ENCODE measurements at places on chromosomes 4 and X.
A peak's percentile ranks its signal among the peaks of the same experiment; 100 is the strongest.

DNA sequence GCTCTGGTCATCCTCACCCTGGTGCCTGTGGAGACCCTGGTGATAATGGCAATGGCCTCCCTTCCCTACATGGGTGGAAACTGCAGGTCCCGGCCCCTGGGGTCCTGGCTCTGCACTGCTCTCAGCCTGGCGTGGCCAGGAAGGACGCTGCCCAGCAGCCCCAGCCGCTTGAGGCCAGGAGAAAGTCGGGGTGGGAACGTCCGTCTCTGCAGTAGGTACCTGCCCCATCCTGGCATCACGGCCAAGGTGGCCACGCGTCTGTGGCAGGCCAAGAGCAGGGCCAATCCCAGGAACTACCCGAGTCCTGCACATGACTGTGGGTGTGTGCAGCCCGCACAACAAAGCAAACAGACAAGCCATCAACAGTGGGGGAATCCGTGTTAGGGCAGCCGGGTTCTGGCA lies 33.8 kb downstream of the FGFRL1 start:
- DNase-seq = no peak

DNA sequence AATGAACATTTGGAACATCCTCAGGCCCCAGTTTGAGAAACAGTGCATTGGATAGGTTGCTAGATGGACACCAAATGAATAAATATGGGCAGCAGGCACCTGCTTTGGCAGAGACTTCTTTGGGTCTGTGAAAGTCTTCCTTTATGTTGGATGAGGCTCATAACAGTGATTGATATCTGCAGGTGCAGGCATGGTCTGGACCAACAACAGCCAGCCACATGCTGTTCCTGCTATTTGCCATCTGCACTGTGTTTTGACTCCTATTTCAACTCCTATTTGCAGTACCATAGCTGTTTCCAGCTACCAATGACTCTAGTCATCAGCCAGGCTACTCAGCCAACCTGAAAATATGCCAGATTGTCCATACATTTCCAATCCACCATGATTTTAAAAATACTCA lies 60.9 kb downstream of the ANAPC4 start:
- DNase-seq = no peak

DNA sequence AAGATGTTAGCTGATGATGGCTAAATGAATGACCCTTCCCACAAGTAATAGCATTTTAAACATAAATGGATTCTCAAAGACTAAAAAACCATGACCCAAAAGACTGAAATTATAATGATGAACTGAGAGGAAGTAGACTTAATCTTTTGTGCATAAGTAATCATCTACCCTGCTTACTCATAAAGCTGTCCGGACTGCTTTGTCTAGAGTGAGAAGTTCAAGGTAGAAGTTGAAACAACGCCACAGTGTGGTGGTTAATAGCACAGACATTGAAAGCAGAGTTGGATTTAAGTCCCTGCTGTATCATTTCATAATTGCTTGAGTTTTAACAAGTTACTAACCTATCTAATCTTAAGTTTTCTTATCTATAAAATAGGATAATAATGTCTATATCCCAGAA lies 346.6 kb downstream of the CENPC start:
- DNase-seq = no peak

DNA sequence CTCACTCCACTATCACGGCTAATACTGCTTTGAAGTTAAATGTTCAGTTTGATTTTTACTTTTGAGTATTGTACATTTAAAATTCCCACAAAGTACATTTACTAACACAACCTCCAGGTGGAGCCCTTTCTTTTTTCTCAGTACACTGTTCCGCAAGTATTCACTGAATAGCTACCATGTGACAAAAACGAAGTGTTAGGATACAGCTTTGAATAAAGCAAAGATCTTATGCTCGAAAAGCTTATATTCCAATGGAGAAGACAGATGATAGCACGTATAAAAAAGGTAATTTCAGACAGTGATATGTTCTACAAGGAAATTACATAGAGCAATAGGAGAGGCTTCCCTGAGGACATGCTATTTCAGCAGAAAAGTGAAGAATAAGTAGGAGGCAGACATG lies 60.7 kb upstream of the ABCG2 start:
- DNase-seq = no peak

- no peak for DNase-seq
Measured at GRCh38 chr4:187094144-187094543, 370.5 kb upstream of the FAT1 start.

DNA sequence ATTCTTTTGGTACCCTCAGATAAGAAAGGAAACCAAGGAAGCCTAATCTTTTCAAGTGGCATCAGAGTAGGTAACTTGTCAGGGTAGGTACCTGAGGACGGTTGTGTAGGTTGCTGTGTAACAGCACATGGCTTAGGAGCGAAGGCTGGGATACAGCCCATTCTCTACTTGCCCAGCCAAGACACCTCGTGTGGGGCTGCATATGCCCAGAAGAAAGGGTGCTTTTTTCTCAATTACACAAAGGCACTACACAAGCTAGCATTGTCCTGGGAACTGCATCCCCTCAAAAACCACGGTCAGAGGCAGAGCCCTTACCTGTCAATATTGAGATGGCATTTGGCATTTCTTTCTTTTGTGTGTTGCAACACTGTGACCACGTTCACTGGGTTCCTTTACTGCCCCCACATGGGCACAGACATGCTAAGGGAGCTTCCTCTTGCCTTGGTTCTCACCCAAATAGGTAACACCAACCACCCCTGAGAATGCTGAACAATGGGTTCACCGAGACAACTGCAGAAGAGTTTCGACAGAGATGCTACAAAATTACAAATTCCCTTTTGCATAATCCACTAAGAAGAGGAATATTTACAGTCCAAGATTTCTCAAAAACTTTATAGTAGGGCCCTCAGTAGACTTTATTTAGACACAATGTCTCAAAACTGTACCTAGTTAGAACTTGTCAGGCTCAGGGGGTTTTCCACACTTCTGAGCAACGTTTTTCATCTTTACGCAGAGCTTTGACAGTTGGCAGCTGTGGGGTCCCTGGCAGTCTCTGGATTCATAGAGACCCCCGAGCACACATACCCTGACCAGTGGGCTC lies 35.8 kb upstream of the TNIP3 start:
- DNase-seq = peak; percentile 17

DNA sequence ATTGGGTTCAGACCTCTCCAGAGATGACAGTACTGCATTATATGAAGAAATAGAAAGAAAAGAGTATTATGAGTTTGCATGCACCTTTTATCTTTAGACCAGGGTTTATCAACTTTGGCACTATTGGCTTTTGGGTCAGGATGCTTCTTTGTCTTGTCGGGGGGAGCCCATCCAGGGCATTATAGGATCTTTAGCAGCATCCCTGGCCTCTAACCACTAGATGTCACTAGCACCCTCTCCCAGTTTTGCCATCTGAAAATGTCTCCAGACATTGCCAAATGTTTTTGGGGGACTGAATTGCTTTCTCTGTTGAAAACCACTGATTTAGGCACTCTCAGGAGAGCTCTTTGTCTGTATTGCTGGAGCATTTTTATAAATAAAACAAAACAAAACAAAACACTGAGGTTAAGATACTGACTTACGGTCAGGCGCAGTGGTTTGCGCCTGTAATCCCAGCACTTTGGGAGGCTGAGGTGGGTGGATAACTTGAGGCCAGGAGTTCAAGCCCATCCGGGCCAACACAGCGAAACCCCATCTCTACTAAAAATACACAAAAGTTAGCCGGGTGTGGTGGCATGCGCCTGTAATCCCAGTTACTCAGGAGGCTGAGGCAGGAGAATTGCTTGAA lies 23.6 kb downstream of the CA5B start:
- peak; percentile 21 for DNase-seq

DNA sequence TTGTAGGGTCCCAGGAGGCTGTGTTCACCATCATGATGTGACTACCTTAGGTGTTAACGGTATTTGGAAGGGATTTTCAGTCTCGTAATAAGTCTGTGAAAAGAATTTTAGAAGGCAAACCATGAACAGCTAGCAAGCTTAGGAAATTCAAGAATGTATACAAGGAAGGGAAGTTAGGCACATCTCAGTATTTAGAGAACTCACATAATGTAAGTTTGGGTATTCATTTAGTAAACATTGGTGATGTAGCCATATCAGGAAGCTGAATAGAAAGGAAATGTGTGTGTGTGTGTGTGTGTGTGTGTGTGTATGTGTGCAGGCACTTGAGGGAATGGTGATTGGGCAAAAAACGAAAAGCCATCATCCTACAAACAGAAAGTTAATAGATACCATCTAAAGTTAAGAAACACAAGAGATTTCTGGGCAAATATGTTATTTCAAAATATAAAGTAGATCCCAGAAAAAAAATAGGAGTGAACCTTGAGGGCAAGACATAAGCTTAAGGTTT lies 34.7 kb upstream of the PRKX start:
- no peak for DNase-seq

- no peak for DNase-seq
Measured at GRCh38 chr4:146186596-146186995, 11.1 kb downstream of the LSM6 start.

GRCh38 chrX:23742174-23742696 lies 841 bp downstream of the ACOT9 start:
- DNase-seq = peak; percentile 27

DNA sequence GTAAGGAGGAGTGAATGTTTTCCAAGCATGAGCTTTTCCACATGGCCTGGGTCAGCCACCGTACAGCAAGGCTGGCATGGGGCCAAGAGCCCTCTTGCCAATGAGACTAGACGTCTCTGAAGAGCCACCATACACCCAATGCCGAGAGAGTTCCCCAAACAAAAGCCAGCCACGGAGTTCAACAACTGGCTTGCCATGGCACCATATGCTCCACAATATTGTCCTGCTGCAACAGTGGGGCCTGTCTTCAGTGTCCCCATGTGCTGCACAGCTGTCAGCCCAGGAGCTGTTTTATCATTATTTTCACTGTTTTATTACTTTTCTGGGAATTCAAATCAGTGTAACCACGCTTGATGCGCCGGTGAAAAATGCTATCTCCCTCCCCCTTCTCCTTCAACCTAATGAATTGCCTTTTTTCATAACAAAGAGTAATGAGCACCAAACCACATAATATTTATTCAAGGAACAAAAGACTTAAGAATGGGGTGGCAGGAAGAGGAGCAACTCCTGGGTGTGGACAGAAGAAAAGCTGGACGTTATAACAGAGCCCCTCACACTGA lies 18.4 kb downstream of the MAML3 start:
- no peak for DNase-seq

DNA sequence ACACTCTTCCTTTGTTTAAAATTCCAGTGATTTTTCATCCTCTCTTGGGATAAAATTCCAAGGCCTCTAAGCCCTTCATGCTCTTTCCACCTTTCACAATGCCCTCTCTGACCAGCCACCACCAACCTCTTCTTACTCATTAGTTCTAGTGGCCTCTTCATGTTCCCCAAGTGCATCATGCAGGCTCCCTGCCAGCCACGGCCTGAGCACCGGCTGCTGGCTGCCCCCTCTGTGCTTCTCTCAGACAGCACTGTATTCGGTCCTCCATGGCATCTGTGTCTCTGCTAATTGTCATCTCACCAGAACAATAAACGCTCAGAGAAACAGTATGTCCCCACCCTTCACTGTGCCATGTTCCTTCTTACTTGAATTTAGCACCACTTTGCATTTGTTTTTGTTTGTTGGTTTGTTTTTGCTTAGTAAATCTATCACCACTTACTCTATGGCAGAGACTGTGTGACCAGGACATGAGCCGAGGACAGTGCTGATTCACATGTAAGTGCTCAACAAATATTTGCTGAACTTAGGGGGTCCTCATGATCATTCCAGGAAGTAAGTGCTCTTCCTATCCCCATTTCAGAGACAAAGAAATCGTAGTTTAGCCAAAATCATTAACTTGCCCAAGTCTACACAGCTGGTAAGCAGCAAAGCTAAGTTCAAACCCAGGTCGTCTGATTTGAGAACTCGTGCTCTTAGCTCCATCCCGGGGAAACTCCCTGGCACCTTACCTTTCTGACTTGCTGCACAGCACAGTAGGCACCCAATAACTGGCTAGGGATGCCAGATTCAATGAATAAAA lies 77.1 kb upstream of the UCP1 start:
- DNase-seq = no peak

- no peak for DNase-seq
Measured at GRCh38 chr4:73944061-73944875, 37.6 kb downstream of the PF4 start.

DNA sequence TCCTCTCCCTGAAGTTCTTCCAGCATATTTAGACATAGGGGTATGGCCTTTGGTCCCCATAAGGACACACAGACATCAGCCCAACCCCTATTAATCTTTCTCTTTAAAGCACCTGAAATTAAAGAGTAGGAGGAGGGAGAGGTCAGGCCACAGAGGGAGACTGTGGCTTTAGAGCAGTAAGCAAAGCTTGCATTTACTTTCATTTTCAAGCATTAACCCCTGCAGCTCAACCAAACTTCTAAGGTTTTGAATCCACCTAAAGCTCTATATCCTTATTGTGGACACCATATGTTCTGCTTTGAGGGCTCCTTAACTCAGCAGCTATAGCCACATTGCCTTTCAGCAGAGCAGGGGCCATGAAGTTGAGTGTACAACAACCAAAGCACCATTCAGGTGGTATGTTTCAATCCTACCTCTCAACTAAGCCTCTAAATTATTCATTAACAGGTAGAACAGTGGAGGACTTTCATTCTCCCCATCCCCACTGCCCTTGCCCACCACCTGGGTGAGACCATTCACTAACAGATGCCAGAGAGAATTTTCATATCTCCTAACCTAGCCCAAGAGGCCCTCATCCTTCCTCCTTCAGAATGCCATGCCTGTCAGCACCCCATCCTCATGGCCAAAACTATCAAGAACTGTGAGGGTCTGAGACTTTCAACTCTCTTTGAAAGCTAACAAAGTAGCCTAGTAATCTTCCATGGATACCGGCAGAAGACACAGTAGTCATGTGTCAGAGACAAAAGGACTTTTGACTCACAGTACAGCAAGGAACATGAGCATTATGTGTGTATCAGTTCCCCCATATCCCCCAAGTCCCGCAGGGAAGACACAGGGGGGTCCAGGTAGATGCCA lies 20.8 kb downstream of the LIN54 start:
- DNase-seq = no peak

DNA sequence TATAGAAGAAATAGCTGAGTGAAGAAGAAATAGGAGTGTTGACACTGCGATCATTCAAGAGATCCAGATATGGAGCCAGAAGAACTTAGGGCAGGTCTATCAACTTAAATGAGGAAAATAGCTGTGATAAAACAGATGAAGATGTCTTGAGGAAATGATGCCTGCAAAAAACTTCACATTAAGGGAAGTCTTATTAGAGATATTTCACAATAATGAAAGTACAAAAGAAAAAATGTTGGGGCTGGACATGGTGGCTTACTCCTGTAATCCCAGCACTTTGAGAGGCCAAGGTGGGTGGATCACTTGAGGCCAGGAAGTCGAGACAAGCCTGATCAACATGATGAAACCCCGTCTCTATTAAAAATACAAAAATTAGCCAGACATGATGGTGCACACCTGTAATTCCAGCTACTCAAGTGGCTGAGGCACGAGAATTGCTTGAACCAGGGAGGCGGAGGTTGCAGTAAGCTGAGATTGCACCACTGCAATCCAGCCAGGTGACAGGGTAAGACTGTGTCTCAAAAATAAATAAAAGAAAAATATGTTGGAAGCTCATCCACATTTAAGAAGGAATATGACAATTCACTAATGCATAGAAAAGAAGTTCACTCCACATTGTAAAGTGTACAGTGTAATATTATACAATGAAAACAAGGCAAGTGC lies 56.3 kb downstream of the PKD2 start:
- no peak for DNase-seq
